Fibroblast of mammary gland (primary cell): ENCODE measurements at places on chromosomes 11 and 22.

GRCh38 chr22:31474743-31475142 is 14.9 kb downstream of the EIF4ENIF1 start:
- peak; percentile 65 for DNase-seq

DNA sequence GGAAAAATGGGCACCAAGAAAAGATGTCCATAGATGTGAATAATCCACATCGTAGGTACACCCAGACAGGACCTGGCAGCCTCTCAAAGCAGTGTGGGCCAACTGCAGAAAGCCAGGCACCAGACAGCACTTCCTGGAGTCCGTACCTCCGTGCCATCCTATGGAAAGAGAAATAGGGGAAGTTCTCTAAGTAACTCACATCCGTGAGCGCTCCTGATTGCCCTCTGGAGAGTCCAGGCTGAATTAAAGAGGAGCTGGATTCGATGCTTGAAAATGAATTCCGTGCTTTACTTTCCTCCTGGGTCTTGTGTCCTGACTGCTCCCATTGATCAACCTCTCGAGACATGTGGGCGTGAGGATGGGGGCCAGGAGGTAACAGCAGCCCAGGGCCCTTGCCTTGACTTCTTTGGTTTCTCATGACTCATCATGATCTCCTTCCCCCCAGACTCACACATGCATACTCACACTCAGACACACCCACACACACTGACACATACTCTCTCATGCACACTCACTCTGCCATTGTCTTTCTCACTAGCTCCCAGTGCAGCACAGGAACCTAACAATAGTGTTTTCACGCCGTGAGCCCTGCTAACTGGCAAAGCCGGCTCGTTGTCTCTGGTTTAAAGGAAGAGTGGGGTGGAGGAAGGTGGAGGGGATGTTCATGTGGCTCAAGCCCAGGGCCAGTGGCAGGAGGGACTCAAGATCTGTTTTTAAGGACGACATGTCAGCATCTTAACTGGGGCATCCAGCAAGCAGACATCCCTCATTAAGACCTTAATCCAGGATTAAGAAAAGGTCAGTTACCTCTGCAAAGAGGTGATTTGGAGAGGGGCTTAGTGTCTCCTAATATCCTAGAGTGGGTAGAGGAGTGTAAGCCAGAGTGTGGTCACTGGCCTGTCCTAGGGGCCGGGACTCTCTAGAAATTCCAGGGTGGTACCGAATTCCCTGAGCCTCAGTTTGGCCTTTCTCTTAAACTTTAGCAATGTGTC is 104.2 kb downstream of the SCN3B start:
- DNase-seq = peak; percentile 16

- no peak for DNase-seq
These were observed 1.5 kb upstream of the CD151 start for GRCh38 chr11:831118-831864.

GRCh38 chr22:48678171-48679135 is 1149.2 kb downstream of the BRD1 start:
- DNase-seq = no peak
